CD4-positive, alpha-beta T cell treated with Interleukin-4 for 1 hour (primary cell): ENCODE measurements at places on chromosomes 7 and 10.

GRCh38 chr10:130889240-130889639 is 422.3 kb downstream of the TCERG1L start:
- DNase-seq: no peak

DNA sequence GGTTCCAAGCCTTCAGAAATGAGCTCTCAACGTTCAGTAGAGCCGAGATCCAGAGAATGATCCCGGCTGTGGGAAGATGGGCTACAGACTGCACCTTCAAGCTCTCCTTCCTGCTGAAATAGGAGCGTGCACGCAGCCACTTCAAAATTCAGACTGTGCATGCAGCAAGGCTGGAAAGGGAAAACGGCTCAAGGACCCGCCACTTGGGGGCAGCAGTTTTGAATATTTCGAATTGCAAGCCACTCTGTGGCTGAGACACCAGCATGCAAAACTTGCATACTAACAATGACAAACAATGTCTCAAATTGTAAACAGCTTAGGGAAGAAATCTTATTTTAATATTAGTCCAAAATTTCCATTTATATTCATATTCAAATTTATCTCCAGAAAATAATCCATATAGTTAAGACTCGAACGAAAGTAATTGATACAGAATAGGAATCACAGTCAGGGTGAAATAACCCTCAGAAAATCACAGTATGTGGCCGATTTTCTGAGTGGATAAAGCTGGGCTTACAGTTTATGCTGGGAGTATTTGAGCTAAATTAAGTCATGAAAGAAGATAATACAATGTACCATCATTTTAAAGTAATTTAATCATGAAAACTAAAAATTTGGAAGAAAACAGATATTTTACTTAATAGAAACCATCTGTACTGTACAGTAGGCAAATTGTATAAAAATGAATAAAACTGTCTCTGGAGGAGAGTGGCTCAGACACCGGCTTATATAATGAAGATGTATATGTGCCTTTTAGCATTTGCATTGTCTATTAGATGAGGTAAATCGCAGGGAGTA is 137.9 kb upstream of the MKI67 start:
- DNase-seq: peak; percentile 18

- no peak for DNase-seq
Observed at GRCh38 chr7:20275637-20276036, 55.1 kb upstream of the ITGB8 start.

DNA sequence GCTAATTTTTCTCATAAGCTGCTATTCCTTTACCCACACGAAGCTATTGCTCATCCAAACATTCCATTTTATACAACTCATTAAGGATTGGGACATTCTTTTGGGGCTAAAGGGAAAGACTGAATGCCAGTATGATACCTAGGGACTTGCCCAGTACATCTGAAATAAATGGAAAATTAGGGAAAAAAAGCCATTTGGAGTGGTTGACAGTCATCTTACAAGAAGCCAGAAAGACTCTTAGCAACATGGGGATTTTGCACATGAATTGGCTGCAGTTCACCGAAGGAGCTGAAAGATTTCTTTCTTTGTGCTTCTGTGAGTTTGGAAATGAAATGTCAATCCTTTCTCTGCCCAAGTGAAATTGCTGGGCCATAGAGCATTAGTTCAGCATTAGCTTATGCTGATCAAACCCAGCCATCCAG is 43.3 kb upstream of the MTURN start:
- no peak for DNase-seq

DNA sequence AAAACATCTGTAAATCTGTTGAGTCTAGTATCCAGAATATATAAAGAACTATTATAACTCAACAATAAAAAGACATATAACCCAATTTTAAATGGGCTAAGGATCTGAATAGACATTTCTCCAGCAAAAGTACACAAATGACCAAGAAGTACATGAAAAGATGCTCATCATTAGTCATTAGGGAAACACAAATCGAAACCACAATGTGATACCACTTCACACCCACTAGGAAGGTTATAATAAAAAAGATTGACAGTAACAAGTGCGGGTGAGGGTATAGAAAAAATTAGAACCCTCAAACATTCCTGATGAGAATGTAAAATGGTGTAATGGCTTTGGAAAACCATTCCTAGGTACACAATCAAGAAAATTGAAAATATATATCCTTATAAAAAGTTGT is 4.1 kb downstream of the XPNPEP1 start:
- no peak for DNase-seq

DNA sequence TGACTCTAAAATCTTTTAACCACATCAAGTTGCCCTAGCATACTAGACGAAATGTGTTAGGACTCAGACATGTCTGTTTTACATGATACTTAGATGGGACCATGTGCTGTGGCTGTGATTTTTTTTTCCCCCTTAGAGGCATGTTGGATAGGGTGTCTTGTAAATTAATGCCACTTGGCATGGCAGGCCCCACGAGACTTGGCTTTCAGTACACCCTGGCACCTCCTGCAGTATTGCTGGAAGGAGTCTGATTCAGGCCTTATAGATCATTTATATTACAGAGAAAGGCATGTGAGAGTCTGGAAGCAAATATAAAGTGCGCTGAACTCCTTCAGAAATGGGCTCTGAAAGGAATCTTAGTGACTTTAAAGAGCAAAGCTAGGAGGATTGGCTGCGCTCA is 494.1 kb downstream of the SDK1 start:
- no peak for DNase-seq

DNA sequence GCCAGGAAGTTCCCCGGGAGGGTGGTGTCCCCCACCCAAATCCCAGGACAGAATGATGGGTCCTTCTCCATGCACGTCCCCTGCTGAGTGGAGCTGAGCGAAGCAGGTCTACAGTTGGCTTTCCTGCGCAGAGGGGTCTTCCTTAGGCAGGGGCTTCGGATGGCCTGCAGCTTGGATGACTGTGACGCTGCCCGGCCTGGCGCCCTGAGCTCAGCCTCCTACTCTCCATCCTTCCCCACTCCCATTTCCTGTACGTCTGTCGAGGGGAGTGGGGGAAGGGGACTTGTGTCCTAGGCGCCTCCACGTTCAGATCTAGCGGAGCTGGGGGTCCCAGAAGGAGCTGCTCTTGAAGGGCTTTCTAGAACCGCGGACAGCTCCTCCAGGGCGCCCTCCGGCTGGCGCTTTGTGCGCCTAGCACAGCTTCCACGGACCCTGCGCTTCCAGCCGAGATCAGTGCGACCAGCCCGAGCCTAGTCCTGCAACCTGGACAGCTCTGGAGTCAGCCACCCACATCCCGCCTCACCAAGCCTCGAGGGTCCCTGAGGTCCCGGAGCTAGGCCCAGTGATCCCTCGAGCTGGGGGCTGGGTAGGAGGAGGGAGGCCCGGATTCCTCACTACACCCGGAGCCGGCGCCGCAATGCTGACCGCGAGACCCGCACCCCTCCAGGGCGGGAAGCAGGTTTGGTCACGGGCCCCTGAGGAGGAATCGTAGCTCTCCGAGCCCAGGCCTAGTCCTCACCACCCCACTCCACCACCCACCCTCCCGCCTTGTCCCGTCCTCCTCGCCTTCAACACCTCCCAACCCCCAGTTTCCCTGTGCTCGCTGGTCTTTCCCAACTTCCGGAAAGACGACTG is 1.9 kb downstream of the GRID1 start:
- no peak for DNase-seq

GRCh38 chr10:35130663-35131062 is 4.0 kb downstream of the CREM start:
- no peak for DNase-seq
